Smooth muscle cell of trachea (primary cell): ENCODE measurements at places on chromosomes 4 and X. TPM values are rescaled to one million over a fixed set of nuclear protein-coding genes. Genes with fewer than 3 reads are reported as not detected.

MTMR8 gene
- total RNA-seq: 1.2 and 1.3 TPM in 2 replicates

GPR50 gene
- not detected in 2 replicates for total RNA-seq

SMIM10 gene
- 5.3 and 6.4 TPM in 2 replicates for total RNA-seq

XAGE1B gene
- not detected in 2 replicates for total RNA-seq

MUC7 gene
- total RNA-seq: not detected in 2 replicates

RAB40A gene
- under 0.01 and 0.15 TPM in 2 replicates for total RNA-seq

BBS12 gene
- total RNA-seq: 5.5 and 6.1 TPM in 2 replicates

USP17L22 gene
- not detected in 2 replicates for total RNA-seq

AFM gene
- total RNA-seq: not detected in 2 replicates
